ENCODE measurements at places on chromosomes 11 and 22.
A peak's percentile ranks its signal among the peaks of the same experiment; 100 is the strongest.

DNA sequence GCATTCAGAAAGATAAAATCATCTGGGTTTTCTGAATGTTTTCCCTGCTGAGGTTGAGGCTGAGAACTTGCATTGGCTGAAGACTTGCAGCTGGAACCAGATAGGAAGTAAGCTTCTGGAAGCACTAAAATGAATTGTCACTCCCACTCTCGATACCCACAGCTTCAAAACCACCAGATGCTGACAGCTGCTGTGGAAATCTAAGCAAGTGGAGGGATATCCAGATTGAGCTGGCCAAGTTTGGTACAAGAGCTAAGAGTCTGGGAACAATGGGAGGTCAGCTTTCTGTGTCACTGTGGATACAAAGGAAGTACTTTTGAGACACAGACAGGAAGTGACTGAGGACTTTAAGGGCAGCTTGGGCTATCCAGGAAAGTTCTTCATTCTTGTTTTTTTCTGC, 51.3 kb upstream of the CD44 start:
- no peak for DNase-seq

GRCh38 chr11:41579546-41579945, 120.1 kb upstream of the LRRC4C start:
- no peak for DNase-seq

GRCh38 chr22:25068707-25069106, 116.2 kb downstream of the KIAA1671 start:
- DNase-seq = no peak

GRCh38 chr11:117022526-117022925, 75.7 kb downstream of the SIK3 start:
- no peak for DNase-seq

- no peak for DNase-seq
These were observed at the start of gene NFAM1 for GRCh38 chr22:42432020-42432596. TSS of gene NFAM1 (minus strand) at chr22:42432403. CDS start at chr22:42432357, 46 bp downstream.

GRCh38 chr11:1555713-1556153, 16.3 kb downstream of the DUSP8 start:
- DNase-seq = no peak

- peak; percentile 41 for DNase-seq
These were observed 5.9 kb upstream of the BDNF start for GRCh38 chr11:27705873-27706820.

- DNase-seq = no peak
These were observed 50.3 kb downstream of the THAP12 start for GRCh38 chr11:76330651-76331050.

DNA sequence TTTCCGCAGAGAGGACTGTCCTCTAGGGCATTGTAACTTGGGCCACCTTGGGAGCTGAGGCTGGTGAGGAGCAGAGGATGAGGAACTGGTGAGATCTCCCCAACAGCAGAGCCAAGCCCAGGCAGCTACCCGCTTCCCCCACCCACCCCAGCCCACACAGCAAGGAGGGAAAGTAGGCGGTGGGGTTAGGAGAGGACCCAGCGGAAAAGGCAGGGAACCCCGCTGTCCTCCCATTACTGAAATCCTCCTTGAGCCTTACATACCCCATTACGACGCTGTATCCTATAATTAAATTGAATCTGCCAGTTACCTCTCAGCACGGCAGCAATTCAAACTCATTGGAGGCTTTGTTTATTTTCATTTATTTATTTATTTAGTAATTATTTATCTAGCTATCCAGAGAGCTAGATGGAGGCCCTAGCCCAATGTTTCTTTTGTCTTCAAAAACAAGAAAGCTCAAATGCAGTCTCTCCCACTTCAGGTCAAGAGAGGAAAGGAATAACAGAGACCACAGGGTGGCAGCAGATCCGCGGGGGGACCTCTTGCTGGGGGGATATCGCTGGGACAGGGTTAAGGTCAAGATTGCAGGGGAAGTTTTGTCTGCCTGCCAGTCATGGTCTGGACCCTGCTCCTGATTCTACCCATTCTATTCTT, 218.0 kb downstream of the ST3GAL4 start:
- DNase-seq = no peak

- no peak for DNase-seq
These were observed 131.8 kb downstream of the HIPK3 start for GRCh38 chr11:33388793-33389525.

GRCh38 chr22:48044487-48045060, 1282.1 kb downstream of the TBC1D22A start:
- no peak for DNase-seq

- no peak for DNase-seq
These were observed 26.7 kb downstream of the RRP8 start for GRCh38 chr11:6576471-6577373.

GRCh38 chr11:2928605-2929530, at the start of gene PHLDA2:
TSS of gene PHLDA2 (minus strand) at chr11:2929420. CDS start at chr11:2929364, 56 bp downstream.
- DNase-seq = peak; percentile 86

DNA sequence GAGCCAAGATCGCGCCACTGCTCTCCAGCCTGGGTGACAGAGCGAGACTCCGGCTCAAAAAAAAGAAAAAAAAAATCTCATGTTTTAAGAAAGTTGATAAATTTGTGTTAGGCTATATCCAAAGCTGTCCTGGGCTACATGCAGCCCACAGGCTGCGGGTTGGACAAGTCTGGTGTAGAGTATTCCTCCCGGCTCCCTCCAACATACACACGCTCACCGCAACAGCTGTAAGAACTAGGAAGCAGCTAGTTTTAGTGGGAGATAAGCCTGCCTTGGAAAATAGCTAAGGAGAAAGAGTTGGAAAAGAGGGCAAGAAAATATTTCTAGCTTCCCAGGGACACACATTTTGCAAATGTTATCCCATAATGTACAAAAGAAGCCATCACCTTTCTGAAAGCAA, 46.6 kb downstream of the CELF1 start:
- DNase-seq = no peak

GRCh38 chr22:26053737-26054316, 115.4 kb upstream of the SEZ6L start:
- DNase-seq = no peak

GRCh38 chr22:31951194-31952093, 7.1 kb downstream of the YWHAH start:
- DNase-seq = no peak

DNA sequence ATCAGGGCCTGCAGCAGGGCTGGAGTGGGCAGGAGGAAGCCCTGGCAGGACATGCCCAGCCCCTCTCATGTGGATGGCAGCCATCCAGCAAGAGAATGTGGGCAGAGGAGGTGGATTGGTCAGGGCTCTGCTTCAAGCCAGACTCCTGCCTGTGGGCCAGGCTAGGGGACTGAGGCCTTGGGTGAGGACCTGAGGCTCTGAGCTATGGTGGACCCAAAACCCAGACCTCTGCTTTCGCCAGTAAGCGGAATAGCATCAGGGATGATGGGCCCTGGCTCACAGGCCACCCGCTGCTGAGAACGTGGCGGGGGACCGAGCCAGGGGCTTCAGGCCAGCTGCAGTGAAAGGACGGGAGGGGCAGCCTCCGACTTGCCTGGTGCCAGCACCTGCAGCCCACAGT, 57.4 kb downstream of the LINC01488 start:
- no peak for DNase-seq

DNA sequence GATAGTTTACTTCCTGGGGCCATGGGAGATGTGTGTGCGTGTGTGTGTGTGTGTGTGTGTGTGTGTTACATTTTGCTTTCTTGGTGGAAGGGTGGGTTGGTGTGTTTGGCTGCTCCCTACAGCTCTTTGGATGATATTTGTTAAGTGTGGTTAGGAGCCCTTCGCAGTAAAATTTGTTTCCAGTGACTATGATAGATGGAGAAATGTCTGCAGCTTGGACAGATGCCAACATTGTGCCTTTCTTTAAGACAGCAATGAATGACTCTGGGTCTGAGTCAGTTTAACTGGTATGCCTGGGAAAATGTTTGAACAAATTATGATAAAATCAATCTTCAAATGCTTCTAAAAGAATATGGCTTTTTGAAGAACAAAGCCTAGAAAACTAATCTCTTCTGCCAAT, 102.7 kb upstream of the TRPC6 start:
- peak; percentile 97 for DNase-seq

DNA sequence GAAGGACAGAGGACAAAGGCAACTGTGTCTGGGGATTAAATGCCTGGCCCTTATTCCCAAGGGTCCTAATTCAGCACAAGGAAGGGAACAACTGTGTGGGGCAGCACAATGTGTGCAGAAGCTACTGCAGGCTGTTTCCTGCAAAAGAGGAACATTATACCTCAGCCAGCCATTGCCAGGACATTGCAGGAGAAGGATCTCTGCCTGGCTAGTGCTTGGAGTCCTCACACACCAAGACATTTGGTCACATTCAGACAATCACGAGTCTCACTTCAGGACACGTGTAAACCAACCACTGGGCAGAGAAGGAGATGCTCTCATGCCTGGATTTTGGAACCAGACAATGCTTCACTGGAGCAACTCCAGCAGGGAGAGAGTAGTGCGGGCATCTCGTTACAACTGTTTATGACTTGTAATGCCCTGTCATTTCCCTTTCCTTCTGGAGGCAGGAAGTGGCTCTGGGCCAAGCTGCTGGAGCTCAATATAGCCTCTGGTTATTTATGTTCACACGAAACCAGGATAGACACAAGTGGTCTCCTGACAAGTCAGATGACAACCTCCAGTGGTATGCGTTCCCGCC, 23.9 kb upstream of the ZC3H12C start:
- peak; percentile 63 for DNase-seq

- peak; percentile 45 for DNase-seq
These were observed 14.6 kb downstream of the APOA4 start for GRCh38 chr11:116808262-116809175.

DNA sequence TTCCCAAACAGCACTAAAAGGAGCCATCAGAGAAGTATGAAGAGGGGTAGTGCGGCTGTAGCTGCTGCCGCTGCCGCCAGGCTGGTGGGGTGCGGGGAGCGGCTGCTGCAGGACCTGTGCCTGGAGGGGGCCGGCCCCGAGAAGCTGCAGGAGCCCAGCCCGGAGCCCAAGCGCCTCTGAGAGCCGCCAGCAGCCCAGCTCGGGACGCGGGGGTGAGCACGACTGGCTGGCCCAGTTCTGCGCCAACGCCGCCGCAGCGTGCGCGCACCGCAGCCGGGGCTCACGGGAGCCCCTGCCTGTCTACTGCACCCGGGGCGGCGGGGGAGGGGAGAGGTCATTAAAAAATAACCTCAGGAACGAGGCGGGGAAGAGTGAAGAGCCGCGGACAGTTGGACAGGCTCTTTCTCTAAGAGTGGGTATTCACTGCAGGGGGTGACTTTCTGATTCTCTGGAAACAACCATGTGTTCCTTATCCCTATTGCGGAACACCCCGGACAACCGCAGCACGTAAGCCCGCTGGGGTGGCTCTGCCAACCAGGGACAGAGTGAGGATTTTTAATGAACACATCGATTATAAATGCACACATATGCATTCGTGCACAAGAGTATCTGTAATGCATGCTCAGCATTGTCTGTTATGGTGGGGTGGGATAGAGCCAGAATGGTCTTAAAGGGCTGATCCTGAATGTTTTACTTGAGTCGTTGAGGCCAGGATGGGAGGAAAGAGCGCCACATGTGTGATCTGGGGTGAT, 453 bp downstream of the GAS2 start:
- DNase-seq = no peak

DNA sequence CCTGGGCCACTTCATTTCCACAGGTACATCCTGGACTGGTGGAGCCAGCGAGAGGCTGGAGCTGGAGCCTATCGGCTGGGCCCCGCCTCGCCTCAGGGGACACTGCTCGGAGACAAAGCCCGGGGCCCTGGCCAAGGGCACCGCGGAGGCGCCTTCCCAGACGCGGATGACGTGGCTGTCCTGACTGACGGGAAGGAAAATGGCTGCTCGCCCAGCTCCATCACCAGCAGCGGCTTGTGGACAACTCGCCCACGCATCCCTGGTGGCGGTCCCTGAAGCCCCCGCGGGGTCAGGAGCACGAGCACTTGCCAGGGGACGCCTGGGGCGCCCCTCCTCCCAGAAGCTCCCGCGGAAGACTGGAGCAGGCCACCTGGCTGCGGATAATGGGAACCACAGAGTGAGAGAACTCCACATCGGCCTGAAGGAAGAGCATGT, 49.6 kb downstream of the CECR2 start:
- no peak for DNase-seq

GRCh38 chr11:9219115-9219514, 46.0 kb downstream of the DENND5A start:
- no peak for DNase-seq

DNA sequence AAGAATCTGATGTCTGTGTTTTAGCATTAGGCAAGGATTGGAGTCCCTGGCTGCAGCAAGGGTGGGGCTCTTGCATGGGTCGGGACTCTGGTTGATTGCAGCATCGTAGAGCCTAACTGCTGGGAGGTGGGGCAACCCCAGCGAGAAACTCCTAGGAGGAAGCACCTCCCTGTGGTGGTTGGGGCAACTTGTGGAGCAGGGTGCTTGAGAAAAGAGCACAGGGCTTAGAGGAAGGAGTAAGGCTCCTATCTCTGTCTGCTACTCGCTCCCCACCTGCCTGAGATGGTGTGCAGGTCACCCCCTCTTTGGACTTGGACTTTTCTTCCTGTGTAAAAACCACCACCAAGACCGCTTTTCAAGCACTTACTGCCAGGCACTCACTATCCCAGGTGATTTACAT, 15.6 kb downstream of the SREBF2 start:
- peak; percentile 57 for DNase-seq

DNA sequence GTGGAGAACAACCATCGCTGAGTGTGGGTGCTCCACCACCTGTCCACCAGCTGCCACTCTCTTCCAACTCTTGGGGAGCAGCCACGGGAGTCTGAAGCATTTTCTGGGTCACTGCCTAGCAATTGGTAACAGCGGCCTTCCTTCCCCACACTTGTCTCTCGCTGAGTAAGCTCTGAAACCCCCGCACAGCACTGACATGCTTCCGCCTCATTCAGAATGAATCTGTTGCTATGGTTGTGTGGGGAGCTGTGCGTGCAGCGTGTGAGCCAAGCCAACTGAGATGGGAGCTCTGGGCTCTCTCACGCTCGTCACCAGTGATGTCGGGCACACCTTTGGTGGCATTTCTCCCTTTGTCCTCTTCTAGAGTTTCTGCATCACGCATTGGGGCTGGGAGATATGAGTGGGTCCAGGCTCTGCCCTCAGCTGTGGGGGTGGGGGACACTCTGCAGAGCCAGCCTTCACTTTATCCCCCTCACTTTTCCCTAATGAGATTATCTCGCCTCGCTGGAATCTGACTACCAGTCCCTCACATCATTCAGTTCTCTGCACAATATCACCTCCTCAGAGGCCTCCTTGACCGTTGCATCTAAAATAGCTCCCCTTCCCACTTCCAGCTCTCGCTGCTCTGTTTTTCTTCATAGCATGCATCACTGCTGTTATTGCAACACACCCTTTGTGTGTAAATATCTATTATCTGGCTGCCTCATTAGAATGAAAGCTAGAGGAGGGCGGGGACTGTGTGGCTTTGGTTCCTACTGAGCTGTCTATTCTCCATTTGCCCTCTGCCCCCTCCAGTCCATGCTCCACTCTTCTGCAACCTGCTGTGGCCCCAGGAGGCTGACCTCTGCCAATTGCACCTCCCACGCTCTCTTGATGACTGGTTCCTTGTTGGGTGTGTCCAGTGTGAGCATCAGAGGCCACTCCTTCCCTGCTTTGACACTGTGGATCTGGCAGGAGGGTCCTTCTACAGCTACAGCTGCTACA, 569.9 kb upstream of the CADM1 start:
- no peak for DNase-seq
